ENCODE measurements at places on chromosomes 2 and 18.

- peak; percentile 47 for DNase-seq
Measured at GRCh38 chr2:186503827-186504606, 18.0 kb downstream of the ZC3H15 start.

- peak; percentile 35 for DNase-seq
Measured at GRCh38 chr18:50507120-50507590, 52.7 kb upstream of the MAPK4 start.

DNA sequence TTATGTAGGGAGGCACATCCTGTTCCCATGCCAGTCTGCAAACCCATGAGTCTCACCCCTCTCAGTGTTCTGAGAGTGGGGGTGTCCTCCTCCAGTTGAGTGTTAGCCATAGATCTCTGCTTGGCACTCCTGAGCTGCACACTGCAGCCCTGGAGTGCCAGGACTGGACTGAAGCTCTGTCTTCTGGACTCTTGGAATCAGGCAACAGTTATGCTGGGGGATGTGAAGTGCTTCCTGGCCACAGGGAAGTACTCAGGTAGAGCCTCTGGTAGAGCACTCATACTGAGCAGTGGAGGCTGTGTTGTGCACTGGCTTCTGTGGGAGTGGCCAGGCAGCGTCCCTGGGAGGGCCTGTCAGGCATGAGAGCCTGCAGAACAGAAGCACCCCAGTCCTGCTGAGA, 43.0 kb downstream of the SERPINB7 start:
- DNase-seq, result no peak

DNA sequence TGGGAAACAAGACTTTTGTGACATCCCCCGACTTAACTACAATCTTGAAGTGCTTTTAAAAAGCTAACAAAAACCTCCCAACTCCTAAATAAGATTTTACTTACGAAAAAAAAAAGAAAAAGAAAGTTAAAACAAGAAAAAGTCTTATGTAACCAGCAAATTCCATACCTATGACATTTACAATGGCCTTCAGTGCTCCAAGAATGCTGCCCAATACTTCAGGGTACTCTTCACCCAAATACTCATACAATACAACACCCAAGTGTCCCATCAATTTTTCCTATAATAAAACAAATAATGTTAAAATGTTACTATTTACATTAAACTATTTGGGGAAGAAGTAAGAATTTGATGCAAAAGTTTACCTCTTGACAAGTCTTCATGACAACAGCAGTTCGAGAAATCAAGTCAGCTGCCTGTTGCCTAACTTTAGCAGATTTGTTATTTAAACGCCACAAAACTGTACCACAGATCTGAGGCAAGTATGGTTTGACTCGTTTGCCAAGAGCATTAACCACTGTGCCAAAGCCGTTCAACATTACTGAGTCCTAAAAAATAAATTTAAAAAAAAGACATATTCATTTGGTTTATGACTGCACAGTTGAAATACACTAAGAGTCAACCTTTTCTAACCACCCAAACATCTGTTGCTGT, 34.8 kb downstream of the SF3B1 start:
- DNase-seq, result no peak

DNA sequence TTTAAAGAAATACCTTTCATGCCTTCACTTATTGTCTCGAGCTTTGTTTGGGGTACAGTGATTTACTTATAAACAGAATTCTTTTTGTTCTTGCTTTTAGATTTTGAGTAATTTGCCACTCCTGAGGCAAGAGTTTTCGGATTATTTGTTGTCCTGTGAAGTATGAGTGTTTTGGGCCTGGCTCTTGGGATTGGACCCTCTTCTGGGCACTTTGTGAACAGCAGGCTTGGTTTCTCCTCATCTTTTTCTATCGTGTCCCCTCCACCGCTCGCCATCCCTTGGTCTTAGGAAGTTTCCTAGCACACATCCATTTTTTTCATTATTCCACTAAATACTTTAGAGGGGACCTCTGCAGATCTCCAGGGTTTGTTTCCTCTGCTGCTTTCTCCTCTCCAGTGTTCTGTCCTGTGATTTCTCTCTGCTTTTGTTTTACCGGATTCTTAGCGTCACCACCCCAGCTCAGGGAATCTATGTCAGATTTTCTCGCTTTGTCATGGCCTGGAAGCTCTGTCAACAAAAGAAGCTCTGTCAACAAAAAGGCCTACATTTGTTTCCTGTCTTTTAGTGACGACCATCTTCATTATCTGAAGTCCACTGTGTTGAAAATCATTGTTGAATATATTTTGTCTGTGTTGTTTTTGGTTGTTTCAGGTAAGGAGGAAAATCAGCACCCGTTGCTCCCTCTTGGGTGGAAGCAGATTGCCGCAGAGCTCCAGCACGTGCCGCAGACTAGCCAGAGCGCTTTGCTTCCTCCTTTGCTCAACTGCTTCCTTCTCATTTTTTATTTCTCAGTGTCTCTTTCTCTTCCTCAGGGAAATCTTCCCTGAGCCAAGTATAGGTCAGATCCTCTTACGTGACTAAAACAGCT, 27.8 kb downstream of the ANKRD62 start:
- DNase-seq, result no peak

All from midbrain (tissue), 1 donor.